CD4-positive, alpha-beta memory T cell (primary cell): ENCODE measurements at places on chromosomes 12 and 14. TPM values are rescaled to one million over a fixed set of nuclear protein-coding genes. Genes with fewer than 3 reads are reported as not detected.

DNA sequence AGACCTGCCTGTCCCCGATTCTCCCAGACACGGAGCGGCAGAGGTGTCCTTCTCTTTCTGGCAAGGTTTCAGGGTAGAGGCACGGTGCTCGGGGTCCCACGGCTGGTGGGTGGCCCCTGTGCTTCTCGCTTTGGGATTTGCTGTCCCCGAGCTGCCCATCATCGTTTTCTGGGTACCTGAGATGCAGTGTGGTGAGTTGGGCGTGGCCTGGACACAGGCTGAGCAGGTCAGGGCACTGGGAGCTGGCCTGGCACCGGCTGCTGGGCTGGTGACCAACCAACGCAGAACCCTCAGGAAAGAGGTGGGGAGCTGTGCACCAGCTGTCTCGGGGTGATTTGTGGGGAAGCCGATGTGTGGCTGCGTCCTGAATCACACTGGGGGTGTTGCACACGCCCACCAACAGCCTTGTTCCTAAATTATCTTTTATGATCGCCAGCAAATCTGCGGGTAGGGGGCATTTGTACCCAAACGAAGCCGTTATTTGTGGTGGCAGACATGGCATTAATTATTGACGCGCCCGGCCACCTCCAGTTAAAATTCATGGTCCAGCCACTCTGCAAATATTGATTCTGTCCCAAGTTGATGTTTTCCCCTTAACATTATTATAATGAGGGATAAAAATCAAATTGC, 61.0 kb downstream of the KIF26A start:
- H3K4me3 ChIP-seq, result no peak overlapping the region
- no peaks in the 10 kb centered on the region for H3K36me3 ChIP-seq
- no peaks in the 10 kb centered on the region for H3K4me1 ChIP-seq
- no peak overlapping the region for H3K27ac ChIP-seq
- no peak for DNase-seq
- H3K27me3 ChIP-seq, result no peaks in the 10 kb centered on the region

DNA sequence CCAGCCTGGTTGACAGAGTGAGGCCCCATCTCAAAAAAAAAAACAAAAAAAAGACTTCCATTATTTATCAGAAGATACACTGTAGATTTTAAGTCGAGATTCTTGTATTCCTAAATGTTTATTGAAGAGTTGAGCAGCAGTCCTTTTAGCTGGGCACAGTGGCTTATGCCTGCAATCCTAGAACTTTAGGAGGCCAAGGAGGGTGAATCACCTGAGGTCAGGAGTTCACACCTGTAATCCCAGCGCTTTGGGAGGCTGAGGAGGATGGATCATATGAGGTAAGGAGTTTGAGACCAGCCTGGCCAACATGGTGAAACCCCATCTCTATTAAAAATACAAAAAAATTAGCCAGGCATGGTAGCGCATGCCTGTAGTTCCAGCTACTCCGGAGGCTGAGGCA, 57.6 kb downstream of the HEATR5A start:
- H3K27me3 ChIP-seq, result no peaks in the 10 kb centered on the region
- H3K36me3 ChIP-seq, result peaks cover 9% of the 10 kb centered on the region
- no peak for DNase-seq
- no peak overlapping the region for H3K4me3 ChIP-seq

- H3K4me3 ChIP-seq, result no peak overlapping the region
- no peaks in the 10 kb centered on the region for H3K4me1 ChIP-seq
- no peak for DNase-seq
- no peak overlapping the region for H3K27ac ChIP-seq
- no peaks in the 10 kb centered on the region for H3K36me3 ChIP-seq
Observed at GRCh38 chr14:83777516-83777915, 1752.4 kb upstream of the FLRT2 start.

DNA sequence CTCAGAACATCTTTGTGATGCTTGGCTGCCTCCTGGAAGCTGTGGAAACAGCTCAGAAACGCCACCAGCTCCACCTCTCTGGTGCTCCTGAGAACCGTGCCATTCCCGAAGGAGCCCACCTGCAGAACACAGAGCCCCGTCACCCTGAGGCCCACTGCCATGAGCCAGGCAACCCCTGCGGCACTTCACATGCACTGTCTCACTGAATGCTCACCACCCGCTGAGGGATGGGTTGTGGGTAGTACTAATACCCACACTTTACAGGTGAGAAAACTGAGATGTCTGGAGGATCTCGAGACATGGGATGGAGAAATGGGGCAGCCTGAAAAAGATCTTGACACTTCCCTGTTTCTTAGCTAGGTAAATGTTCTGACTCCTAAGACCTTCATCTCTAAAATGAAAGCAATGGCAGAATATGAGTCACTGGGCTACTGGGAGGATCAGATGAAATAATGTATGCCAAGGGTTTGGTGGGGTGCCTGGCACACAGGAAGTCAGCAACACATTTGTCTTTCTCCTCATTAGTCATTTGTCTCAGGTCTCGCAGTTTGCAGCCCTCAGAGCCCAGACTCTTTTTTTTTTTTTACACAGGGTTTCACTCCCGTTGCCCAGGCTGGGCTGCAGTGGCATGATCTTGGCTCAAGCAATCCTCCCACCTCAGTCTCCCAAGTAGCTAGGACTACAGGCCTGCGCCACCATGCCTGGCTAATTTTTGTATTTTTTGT, 5.3 kb downstream of the OASL start:
- DNase-seq, result peak; percentile 68
- H3K36me3 ChIP-seq, result peaks cover 3% of the 10 kb centered on the region
- peak overlapping the region; percentile 71 for H3K27ac ChIP-seq
- H3K27me3 ChIP-seq, result no peaks in the 10 kb centered on the region
- peak overlapping the region; percentile 6 for H3K4me3 ChIP-seq
- peaks cover 62% of the 10 kb centered on the region for H3K4me1 ChIP-seq

DNA sequence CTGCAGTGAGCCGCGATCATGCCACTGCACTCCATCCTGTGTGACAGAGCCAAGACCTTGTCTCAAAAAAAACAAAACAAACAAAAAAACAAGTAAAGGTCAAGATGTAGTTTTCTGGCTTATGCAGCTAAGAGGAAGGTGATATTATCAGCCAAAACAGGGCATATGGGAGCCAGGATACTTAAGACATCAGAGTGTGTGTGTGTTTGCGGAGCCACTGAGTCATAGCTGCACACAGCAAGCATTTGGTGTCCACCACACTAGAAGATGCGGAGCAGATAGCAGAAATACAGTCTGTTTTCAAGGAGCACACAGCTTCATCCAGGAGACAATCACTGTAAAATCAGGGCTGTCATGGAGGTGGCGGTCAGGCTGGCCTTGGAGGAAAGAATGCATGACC, 72.6 kb upstream of the REP15 start:
- DNase-seq, result no peak
- no peak overlapping the region for H3K4me3 ChIP-seq
- no peaks in the 10 kb centered on the region for H3K27me3 ChIP-seq
- no peaks in the 10 kb centered on the region for H3K4me1 ChIP-seq

Gene RD3L
- total RNA-seq, result not detected

Gene GCH1
- total RNA-seq, result 30.2 TPM
